ENCODE measurements at places on chromosomes 5 and 9.

- DNase-seq, result peak; percentile 95
These were observed 147.1 kb downstream of the ZNF608 start for GRCh38 chr5:124599028-124599973.

DNA sequence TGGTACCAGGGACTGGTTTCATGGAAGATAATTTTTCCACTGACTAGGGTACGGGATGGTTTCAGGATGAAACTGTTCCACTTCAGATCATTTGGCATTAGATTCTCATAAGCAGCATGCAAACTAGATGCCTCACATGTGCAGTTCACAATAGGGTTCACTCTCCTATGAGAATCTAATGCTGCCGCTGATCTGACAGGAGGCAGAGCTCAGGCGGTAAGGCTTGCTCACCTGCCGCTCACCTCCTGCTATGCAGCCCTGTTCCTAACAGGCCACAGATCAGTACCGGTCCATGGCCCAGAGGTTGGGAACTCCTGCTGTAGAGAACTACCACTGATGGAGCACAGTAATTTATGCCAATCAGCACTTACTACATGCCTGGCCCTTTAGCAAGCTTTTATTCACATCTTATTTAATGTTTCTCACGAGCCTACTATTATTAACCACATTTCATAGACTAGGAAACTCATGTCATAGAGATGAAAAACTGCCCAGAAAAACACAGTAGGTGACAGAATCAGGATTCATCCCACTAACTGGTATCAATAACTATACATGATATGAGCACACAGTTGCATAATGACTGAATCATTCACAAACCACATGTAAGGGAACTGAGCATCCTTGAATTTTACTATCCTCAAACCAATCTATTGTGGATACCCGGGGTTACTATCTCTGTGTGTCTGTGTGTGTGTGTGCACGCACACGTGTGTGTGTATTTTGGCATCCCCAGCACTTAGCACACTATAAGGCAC, 46.5 kb downstream of the SVEP1 start:
- no peak for DNase-seq

DNA sequence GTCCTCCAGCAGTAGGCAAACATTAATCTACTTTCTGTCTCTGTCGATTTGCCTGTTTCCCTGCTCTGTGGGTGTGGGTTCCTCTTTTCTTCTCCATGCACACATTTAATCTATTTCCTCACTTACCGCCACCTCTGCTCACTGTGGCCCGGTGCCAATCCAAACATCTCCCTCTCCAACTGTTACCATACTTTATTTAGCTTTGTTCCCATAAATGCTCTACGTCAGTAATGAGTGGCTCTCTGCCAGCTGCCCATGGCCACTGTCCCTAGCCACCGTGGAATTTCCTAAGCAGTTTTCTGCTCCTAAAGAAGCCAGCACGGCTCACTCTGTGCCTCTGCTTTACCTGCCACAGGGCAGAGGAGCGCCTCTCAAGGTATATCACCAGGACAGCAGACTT, 19.5 kb upstream of the GOLPH3 start:
- DNase-seq, result peak; percentile 89

GRCh38 chr5:90747693-90748092, 189.1 kb downstream of the ADGRV1 start:
- no peak for DNase-seq

DNA sequence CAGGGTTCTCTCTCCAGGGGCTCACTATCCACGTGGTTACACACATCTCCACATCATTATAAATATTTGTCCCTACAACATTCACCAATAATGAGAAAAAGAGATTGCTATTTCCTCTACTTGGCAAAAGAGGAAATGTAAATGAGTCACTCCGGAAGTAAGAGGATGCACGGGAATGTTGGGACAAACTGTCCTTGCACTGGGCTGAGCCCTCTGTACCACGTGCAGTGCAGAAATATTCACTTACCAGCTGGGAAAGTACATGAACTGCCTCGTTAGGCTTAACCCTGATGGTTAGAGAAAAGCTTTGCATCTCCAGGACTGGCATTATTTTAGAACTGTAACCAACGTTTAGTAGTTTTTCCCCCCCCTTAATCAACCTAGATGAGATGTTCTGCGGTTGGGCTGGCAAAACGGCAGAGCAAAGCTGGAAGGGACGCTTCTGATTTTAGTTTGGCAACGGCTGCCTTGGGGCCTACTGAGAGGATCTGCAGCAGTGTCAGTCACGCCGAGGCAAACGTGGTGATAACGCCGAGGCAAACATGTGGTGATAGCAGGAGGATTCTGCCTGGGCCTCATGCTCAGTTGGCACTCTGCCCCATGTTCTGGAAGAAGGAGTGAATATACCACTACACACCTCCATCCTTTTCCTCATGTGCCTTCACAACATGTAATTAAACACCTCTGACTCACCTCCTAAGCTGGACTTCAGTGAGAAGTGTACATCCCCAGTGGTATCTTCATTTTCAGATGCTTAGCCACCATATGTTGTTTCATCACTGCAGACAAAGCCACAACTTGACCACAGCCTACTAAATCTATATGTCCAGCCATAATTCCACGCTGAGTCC, 661.4 kb upstream of the KLF4 start:
- DNase-seq, result peak; percentile 4

GRCh38 chr5:150538007-150538917, 30.3 kb downstream of the NDST1 start:
- DNase-seq, result no peak

DNA sequence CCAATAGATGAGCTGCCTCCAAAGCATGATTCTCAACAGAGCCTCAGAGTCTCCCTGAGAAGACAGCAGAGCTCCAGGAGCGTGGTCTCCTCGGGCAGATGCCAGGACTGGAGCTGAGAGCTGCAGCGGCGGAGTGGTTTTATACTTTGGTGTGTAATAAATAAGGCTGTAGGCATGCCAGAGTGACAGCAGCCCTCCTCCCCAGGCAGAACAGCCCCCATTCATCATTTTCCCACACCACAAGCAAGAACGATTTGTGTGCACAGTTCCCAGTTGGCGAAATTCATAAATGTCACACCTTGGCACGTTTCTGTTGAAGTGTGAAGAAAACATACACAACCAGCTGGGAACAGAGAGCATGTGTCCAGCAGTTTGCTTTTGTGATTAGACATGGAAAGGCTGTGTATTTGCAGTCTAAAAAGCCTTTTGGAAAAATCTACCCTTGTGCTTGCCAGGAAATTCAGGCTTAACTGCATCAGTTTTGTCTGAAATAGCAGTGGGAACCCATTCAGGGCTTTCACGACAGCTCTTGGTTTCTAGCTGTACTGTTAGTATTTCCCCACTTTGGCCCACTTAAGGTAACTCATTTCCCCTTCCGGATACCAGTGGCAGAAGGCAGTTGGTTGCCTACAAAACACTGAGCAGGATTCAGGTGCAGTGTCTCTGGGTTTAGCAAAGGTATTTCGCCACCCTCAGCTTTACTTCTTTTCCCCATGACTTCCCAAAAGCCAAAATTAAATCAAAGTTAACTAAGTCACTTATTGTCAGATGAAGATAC, at the start of gene C1QTNF3:
Gene C1QTNF3 (minus strand): TSS at position 115 of the 778 bp plus-strand sequence. CDS start 88 bp downstream, at position 27.
- no peak for DNase-seq

DNA sequence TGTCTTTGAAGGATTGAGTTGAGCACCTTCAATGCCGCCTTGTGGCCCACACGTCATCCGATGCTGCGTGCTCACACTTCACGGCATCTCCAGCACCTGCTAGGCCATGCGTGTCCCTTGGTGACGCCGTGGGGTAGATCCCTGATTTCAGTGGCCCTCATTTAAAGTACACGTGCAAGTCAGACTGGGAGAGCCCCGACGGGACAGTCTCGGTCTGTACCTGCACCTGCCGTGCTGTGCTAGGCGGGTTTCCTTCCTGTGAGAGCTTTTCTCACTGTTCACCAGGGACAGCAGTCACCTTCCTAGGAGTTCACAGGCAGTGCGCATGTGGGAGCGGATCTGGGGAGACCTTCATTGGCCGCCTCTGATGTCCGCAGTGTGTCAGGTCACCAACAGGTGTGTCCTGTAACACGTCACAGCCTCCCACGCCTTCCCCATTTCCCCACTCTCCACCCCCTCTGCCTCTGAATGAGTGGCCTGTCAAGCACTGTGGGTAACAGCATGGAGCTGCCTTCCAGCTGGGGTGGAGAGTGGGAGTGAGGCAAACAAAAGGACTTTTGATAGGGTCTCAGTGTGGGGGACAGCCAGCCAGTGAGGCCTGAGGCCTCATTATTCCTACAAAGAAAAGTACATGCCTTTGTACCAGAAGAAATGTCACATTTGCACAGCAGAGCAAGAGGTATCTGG, 236.4 kb downstream of the FANCC start:
- DNase-seq, result no peak

GRCh38 chr9:13860019-13860418, 453.9 kb downstream of the NFIB start:
- no peak for DNase-seq

DNA sequence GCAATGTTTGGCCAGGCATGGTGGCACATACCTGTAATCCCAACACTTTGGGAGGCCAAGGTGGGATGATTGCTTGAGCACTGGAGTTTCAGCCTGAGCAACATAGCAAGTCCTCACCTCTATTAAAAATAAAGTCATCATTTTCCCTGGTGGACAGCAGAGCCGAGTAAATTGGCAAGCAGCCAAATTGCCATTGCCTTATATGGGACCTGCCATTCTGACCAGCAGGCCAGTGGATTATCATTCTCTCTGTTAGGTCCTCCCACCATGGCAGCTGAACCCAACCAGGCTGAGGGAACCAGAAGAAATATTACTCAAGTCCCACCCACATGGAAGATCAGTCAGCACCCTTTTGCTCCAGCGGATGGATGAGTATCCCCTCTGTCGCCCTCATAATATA, 1829.9 kb downstream of the EFNA5 start:
- DNase-seq, result no peak

All from NCI-H1694 treated with DMSO at 0.1 percent for 48 hours (cell line).